A549 treated with dexamethasone at 1 μM for 4 hours (cell line): ENCODE measurements at places on chromosomes 2 and 18. TPM values are rescaled to one million over a fixed set of nuclear protein-coding genes. Genes with fewer than 3 reads are reported as not detected.

Gene PLEK
- total RNA-seq: not detected in 5 replicates

Gene CRYBA2
- 0.31 TPM in 1 of 5 replicates, not detected in the others for total RNA-seq

Gene LHCGR
- total RNA-seq: not detected in 5 replicates

Gene TEKT4
- not detected in 5 replicates for total RNA-seq

Gene ZNF804A
- not detected in 5 replicates for total RNA-seq
